ENCODE measurements at places on chromosomes 11 and 22.

DNA sequence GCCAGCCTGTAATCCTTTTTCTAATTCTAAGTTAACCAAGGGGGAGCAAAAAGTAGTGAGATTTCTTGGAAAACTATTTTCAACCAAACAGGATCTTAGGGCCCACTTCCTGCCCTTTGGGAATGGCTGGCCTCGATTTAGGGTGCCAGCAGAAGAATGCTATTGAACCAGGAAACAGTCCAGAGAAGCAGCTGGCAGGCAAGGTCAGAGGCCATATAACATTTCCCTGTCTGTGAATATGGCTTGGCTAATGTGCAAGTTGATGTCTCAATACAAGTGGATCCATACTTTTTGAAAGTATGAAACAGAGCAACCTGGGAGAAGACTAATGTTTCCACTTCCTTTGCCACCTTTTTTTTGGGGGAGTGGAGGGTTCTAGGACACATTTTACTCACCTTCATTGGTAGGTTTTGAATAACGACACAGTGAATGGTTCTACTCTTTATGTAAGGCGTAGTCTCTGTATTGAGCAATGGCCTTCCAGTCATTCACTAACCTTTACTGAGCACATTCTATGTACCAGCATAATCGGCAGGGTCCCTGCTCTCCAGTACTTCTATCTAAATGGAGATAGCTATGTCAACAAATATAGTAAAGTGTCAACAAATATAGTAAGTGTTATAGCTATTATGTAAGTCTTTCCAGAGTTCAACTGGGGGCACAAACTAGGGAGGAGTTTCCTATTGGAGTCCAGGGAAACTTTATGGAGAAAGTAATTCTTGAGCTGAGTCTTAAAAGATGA, 34.2 kb upstream of the RRM1 start:
- no peak for DNase-seq

DNA sequence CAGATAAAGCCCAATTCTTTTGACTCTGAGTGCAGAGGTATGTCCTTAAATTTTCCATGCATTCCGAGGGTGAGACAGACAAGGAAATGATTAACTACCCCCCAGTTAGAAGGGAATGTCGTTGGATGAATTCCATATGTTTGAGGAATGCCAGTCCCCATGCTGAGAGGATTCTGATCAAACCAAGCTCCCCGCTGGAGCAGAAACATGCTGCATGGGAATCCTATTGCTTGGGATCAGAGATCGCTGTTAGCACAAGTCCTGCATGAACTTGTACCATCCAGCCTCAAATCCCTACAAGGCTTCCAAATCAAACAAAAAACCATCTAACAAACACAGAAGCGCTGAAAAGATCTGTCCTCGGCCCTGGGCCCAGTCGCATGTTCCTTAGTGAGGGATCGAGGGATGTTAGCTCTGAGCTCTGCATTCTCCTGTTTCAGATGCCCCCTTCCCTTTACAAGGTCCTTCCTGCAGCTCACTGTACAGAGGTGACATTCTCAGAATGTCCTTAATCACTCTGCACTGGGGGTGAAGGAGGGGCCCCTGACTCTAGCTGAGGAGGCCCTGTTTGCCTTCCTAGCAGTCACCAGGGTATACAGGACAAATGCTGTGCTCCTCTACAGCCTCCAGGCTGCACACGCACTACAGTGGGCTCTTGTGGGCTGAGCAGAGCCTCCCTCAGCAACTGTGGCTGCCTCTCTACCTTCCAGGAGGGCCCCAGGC, 353.4 kb downstream of the TENM4 start:
- DNase-seq = no peak

DNA sequence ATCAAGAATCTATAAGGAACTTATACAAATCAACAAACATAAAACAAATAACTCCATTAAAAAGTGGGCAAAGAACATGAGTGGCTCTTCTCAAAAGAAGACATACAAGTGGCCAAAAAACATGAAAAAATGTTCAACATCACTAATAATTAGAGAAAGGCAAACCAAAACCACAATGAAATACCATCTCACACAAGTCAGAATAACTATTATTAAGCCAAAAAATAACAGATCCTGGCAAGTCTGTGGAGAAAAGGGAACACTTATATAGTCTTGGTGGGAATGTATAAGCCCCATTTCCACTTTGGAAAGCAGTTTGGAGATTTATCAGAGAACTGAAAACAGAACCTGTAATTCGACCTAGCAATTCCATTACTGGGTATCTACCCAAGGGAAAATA, 921.0 kb downstream of the KCNA4 start:
- no peak for DNase-seq

DNA sequence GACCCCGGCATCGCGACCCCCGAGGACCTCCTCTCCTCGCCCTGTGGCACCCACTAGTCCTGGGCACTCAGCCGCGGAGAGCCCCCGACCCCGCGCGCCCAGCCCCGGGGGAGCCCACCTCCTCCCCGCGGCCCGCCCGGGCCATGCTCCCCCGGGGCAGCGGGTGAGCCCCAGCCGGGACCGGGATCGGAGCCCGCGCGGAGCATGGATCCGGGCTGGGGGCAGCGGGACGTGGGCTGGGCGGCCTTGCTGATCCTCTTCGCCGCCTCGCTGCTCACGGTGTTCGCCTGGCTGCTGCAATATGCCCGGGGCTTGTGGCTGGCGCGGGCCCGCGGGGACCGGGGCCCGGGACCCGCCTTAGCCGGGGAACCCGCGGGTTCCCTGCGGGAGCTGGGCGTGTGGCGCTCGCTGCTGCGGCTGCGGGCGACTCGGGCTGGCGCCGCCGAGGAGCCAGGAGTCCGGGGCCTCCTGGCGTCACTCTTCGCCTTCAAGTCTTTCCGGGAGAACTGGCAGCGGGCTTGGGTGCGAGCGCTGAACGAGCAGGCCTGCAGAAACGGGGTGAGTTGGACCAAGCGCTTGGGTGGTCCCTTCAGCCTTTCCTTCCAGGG, 498 bp downstream of the C2CD2L start:
- DNase-seq = no peak

- no peak for DNase-seq
These were observed 130.5 kb downstream of the ARHGAP42 start for GRCh38 chr11:100817620-100818019.

All from activated CD4-positive, alpha-beta T cell treated with anti-CD3 and anti-CD28 coated beads, Interleukin-2, Interleukin-4, amounts not matched to agents 100 ng/mL and 50 ng/mL, durations not matched to agents 16 hours and 8 hours (primary cell).